ENCODE measurements at places on chromosomes 4 and X. TPM values are rescaled to one million over a fixed set of nuclear protein-coding genes. Genes with fewer than 3 reads are reported as not detected.

Gene SHISA3
- total RNA-seq: 6.7 TPM

Gene IL2
- total RNA-seq: not detected

Gene DIAPH2
- 11.0 TPM for total RNA-seq

Gene VSIG4
- total RNA-seq: 56.6 TPM

Gene CFAP47
- total RNA-seq: not detected

Gene TMEM165
- total RNA-seq: 34.3 TPM

Gene CT47B1
- total RNA-seq: not detected

Gene RPS6KA6
- 0.54 TPM for total RNA-seq

Gene DRD5
- not detected for total RNA-seq

Gene UGT2B17
- not detected for total RNA-seq

Gene GSTCD
- total RNA-seq: 3.4 TPM

Gene NXF3
- 0.32 TPM for total RNA-seq

Gene FAM184B
- not detected for total RNA-seq

Gene NLGN3
- total RNA-seq: 0.38 TPM

Gene FHIP1A
- total RNA-seq: 16.8 TPM

Gene MAML3
- total RNA-seq: 2.4 TPM

Gene CD99L2
- 71.5 TPM for total RNA-seq

Gene UGT2A1
- total RNA-seq: not detected

Gene HPGD
- 1.3 TPM for total RNA-seq

Gene NR3C2
- 24.7 TPM for total RNA-seq

Gene USP17L26
- not detected for total RNA-seq

Gene CT55
- not detected for total RNA-seq

Gene CENPI
- 0.51 TPM for total RNA-seq

Gene BTK
- total RNA-seq: 1.8 TPM

Gene MAD2L1
- total RNA-seq: 1.7 TPM

Gene MPC1L
- total RNA-seq: not detected

Gene ACE2
- 13.3 TPM for total RNA-seq

Gene C1QTNF7
- total RNA-seq: 1.9 TPM

Data from Right ventricle myocardium superior (tissue), 1 donor.